Fibroblast of lung (primary cell): ENCODE measurements at places on chromosomes 2 and 18. TPM values are rescaled to one million over a fixed set of nuclear protein-coding genes. Genes with fewer than 3 reads are reported as not detected.

- DNase-seq: no peak
Measured at GRCh38 chr2:60837123-60837522, 44.3 kb upstream of the REL start.

DNA sequence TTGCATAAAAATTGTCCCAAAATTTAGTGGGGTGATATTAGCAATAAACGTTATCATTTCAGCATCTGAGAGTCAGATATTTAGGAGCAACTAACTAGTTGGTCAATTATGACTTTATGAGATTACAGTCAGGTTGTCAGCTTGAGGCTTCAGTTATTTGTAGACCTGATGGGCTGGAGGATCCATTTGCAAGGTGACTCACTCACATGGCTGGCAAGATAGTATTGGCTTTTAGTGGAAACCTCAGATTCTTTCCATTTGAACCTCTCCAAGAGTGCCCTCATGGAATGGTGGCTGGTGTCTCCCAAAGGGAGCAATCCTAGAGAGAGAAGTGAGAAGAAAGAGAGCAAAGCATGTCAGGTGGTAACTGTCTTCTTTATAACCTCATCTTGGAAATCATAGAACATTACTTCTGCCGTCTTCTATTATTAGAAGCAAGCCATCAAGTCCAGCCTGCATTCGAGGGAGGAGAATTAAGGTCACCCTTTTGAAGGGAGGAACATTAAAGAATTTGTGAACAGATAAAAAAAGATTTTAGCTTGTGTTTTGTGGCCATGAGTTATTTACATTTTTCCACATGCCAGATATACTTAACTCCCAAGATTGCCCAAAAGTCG, 92.5 kb downstream of the HAUS1 start:
- DNase-seq: peak; percentile 65

- no peak for DNase-seq
Measured at GRCh38 chr2:235569837-235570236, 76.0 kb downstream of the AGAP1 start.

DNA sequence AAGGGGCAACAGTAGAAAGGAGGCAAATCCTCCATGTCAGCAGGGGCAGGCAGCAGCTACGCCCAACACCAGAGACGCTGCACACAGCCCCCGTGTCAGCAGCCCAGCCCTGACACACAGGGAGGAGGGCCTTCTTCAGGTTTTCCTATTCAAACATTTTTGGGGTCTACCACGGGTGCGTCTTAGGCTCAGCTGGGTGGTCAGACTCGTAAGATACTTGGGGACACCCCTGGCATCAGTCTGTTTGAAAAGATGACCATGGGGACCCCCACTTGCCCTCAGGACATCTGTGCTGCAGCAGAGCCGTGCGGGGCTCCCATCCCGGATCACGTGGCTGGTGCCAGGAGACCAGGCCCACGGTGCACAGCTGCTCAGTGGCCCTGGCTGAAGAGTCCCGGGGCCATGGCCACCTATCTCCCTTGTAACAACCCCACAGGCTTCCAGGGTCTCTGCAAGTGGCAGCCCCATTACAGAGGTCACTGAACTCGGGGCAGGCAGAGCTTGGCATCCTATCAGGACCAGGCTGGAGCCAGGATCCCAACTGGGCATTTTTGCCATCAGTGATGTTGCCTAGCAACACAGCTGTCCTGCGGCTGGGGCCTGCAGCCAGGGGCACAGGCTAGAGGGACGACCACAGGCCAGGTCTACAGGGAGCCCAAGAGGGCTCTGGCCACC, 82.5 kb downstream of the EDAR start:
- no peak for DNase-seq

GRCh38 chr2:55840460-55840859, 83.1 kb downstream of the EFEMP1 start:
- DNase-seq: no peak

The BOLL gene
- total RNA-seq: not detected in 2 replicates

The UGT1A5 gene
- total RNA-seq: not detected in 2 replicates

The SLC9A4 gene
- not detected in 2 replicates for total RNA-seq

The FHL2 gene
- total RNA-seq: 120 and 144 TPM in 2 replicates

The TFCP2L1 gene
- not detected in 2 replicates for total RNA-seq
